Stimulated activated CD8-positive, alpha-beta memory T cell treated with anti-CD3 and anti-CD28 coated beads, Interleukin-4, amount 100 ng/mL, for 4 hours (primary cell): ENCODE measurements at places on chromosomes 1 and 21.

DNA sequence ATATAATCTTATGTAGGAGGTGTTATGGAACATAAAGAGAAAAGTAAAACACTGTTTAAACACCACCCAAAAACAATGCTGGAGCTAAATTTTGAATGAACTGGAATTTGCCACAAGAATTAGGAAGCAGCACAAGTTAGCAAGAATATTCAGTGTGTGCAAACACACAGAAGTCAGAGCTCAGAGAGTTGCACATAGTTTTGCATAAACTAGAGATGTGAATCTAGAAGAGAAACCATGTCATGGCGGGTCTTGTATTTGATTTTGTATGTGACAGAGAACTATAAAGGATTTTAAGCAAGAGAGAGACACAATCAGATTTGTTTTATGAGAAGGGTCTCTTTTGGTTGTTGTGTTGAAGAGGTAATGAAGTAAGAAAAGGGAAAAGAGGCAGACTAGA lies 38.2 kb downstream of the SELENOF start:
- no peak for DNase-seq

- DNase-seq: no peak
Observed at GRCh38 chr1:41640141-41640751, 155.8 kb upstream of the EDN2 start.

DNA sequence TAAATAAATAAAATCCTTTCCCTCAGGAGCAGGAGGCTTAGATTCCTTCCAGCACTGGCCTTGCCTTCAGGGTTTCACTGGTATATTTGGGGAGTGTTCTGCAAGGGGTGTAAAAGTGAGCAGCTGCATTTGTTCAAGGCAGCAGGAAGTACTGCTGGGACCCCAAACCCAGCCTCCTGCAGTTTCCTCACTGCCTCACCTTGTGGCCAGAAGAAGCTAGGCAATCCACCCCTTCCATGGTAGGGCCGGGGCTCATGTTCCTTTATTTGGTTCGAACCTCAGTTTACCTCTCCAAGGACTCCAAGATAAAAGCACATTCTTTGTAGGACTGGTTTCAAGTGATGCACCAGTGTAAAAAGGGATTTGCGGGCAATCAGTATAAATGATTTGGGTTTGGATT lies 21.0 kb upstream of the CFAP126 start:
- DNase-seq: no peak

DNA sequence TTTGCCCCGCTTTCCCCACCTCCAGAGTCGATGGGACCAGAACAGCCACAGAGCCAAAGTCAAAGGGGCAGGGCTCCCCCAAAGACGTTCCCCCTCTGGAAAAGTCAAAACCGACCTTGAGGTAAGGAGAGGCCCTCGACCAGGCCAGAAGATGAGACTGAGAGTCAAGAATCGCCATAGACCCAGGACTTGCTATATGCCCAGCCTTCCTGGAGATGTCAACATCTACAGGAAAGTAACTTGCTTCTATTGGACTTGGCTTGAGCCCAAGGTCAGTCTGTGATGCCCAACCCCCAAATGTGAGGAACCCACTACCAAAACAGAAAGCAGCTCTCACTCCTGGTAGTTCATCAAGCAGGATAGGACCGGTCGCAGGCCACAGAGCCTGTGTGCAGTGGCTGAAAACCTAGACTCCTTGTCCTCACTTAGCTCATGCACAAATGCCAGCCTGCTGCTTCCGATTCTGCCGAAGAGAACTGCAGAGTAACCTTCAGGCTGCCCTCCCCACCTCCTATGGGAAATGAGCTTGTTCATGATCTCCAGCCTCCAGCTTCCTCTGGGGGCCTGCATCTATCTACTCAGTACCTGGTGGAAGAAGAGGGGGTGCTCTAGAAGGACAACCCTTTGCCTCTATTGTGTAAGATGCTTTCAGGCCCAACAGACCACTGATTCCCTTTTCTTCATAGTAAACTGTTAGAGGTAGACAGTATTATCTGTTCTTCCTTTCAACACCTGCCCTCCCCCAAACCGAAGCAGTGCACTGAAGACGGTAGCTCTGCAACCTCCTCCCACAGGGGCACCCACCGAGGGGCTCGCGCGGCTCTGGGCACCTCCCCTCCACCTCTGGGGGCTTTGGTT lies 1.4 kb downstream of the ACOT7 start:
- no peak for DNase-seq

DNA sequence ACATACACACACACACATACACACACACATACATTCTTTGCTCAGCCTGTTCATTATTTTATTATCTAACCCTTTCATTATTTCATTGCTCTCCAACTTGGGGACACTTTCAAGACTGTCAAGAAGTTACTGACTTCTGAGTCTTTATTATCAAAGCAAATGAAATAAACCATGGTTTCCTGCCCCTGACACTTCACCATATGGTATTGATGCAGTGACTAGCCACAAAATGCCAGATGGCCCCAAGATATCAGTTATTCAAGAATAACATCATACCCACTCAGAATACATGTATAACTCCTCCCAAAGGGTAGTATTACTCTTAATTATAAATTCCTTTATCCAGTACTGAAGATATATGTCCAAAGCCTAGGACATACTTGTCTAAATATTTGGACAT lies 197.3 kb downstream of the MRPL39 start:
- no peak for DNase-seq
